ENCODE measurements at places on chromosomes 1 and 21. TPM values are rescaled to one million over a fixed set of nuclear protein-coding genes. Genes with fewer than 3 reads are reported as not detected.

The SIM2 gene
- 0.47 TPM for total RNA-seq

DNA sequence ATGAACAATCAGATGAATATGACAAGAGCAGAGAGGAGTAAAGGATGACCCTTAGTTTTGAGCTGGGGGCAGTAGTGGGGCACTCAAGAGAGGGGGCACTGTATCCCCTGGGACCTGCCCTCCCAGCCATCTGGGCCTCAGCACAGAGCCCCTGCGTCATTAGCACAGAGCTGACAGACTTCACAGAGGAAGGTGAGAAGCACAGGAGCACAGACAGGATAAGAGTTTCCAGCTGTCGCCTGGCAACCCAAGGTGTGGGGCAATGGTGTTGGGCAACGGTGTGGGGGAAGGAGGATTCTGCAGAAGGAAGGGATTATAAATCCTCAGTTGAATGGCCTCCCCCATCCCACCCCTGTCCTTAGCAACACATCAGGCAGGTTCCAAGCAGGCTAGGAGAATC, 30.2 kb downstream of the RAB3B start:
- H3K27ac ChIP-seq, result no peak overlapping the region
- H3K4me3 ChIP-seq, result no peak overlapping the region
- H3K4me1 ChIP-seq, result peaks cover 4% of the 10 kb centered on the region
- H3K36me3 ChIP-seq, result no peaks in the 10 kb centered on the region

GRCh38 chr1:118049981-118050380, 120.4 kb downstream of the WDR3 start:
- H3K27ac ChIP-seq, result no peak overlapping the region
- DNase-seq, result no peak
- no peak overlapping the region for H3K4me3 ChIP-seq
- no peaks in the 10 kb centered on the region for H3K27me3 ChIP-seq
- H3K4me1 ChIP-seq, result no peaks in the 10 kb centered on the region
- H3K36me3 ChIP-seq, result no peaks in the 10 kb centered on the region

The DAB1 gene
- not detected for total RNA-seq

DNA sequence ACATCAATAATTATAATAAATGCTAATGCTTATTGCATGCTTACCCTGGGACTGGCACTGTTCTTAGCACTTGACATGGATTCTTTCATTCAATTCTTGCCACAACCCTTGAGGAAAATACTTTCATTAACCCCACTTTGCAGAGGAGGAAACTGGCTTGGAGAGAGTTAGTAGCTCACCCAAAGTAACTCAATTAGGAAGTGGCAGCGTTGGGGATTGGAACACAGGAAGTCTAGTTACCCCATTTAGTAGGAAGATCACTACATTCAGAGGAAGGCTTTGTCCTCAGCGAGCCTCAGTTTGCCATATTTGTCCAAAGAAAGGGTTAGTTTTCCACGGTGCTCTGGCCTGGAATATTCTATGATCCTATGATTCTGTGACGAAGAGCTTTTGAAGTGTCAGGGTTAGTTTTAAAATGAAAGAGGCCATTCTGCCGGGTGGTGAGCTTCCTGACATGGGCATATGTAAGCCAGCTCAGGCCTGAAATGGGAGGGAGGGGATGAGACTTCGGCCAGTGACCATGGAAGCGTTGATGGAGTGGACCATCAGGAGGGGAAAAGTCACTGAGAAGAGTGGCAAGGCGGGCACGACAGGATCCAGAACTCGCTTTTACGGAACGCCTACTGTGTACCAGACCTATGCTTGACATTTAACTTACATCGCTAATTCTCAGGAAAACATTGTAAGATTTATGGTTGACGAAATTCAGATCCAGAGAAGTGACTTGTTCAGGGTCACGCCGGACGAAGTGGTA, 28.2 kb upstream of the EPB41 start:
- no peaks in the 10 kb centered on the region for H3K36me3 ChIP-seq
- H3K27ac ChIP-seq, result peak overlapping the region; percentile 93
- H3K27me3 ChIP-seq, result no peaks in the 10 kb centered on the region
- H3K4me1 ChIP-seq, result peaks cover 56% of the 10 kb centered on the region
- no peak for DNase-seq

DNA sequence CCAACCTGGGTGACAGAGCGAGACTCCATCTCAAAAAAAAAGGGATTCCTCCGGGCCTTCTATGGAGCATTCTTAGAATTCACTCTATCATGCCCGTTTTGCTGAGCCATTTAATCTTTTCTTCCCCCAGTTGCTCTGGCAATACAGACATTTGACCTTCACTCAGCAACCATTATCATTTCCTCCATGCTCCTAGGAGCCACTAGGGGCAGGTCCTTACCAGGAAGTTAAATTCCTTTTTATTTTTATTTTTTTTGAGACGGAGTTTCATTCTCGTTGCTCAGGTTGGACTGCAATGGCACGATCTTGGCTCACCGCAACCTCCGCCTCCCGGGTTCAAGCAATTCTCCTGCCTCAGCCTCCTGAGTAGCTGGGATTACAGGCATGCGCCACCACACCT, 9.7 kb upstream of the CGN start:
- H3K4me3 ChIP-seq, result no peak overlapping the region
- no peak for DNase-seq
- H3K27me3 ChIP-seq, result peaks cover 24% of the 10 kb centered on the region
- H3K27ac ChIP-seq, result no peak overlapping the region
- H3K4me1 ChIP-seq, result no peaks in the 10 kb centered on the region
- no peaks in the 10 kb centered on the region for H3K36me3 ChIP-seq

- H3K4me3 ChIP-seq, result no peak overlapping the region
- H3K27me3 ChIP-seq, result no peaks in the 10 kb centered on the region
- DNase-seq, result no peak
- peaks cover 10% of the 10 kb centered on the region for H3K36me3 ChIP-seq
- H3K4me1 ChIP-seq, result peaks cover 55% of the 10 kb centered on the region
These were observed 337.4 kb downstream of the SRGAP2C start for GRCh38 chr1:121522061-121522759.

GRCh38 chr1:163250382-163250974, 47.8 kb upstream of the RGS5 start:
- no peaks in the 10 kb centered on the region for H3K27me3 ChIP-seq
- H3K4me1 ChIP-seq, result no peaks in the 10 kb centered on the region
- H3K4me3 ChIP-seq, result no peak overlapping the region
- DNase-seq, result no peak

DNA sequence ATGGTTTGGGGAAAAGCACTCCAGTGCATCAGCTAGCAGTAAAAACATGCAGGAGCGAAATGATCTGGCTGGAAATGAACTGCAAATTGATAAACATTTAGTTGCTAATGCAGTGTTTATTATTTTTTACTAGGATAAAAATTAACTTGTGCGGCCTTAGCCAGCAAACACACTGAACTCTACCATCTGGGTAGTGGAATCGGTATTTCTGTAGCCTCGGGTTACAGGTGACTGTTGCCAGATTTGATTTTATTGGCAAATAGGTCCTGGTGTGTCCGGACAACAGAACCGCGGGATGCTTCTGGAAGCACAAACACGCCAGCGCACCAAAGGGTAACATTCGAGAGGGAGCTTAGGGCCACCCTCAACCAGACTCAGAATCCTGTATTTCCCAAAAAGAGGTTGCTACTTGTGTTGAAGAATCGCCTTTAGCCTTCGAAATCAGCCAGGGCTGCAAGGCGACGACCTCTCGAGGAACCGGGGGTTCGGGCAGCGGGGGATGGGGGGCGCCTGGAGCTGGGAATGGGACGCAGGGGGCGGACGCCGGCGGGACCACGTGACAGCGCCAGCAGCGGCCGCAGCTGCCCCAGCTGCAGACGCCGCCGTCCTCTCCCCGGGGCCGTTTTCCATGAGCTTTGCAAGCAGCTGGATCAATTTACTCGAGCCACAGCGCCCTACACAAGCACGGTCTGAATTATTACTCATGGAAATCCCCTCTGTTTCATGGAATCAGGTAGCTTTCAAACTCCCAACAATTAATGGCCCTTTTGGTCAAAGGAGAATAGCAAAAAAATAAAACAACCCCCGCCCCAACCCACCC, 158.8 kb downstream of the TOMM20 start:
- no peak overlapping the region for H3K4me3 ChIP-seq
- no peak for DNase-seq
- peak overlapping the region; percentile 84 for H3K27ac ChIP-seq
- H3K4me1 ChIP-seq, result peaks cover 72% of the 10 kb centered on the region
- no peaks in the 10 kb centered on the region for H3K27me3 ChIP-seq

- peaks cover 22% of the 10 kb centered on the region for H3K27me3 ChIP-seq
- no peaks in the 10 kb centered on the region for H3K36me3 ChIP-seq
- no peak overlapping the region for H3K4me3 ChIP-seq
- DNase-seq, result no peak
These were observed 4.8 kb upstream of the HES5 start for GRCh38 chr1:2534687-2535441.

DNA sequence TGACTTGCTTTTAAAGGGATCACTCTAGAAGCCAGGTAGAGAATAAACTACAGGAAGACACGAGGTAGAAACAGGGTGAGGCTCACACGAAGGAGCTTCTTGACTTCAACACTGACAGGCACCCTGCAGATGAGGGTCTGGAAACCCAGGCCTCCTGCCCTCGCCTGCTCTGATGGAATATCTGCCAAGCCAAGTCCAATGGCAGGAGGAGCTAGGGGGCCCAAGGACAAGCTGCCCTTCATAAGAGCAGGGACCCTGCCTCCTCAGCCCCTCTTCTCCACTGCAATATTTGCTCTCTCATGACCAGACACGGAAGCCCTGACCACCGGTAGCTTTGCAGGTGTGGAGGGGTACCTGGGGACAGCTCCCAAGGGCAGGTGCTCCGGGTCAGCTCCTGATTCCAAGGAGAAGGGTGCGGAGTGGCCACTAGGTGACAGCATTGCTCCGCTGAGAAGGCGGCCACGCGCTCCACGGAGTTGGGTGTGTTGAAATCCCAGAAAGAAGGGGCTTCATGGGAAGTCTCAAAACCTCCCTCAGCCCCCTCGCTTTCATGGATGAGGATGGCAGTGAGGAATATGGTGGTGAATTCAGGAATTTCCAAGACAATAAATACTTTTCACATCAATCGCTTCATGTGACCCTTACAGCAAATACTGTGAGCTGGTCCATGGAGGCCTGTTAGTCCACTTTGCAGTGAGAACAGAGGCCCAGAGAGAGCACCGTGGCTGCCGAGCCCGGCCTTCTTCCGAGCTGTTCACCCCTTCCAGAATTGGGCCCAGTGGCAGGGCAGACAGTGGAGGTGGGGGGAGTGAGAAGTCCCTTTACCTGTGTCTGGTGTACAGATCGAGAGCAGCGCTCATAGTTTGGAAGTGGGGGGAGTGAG, 33.2 kb upstream of the PAX7 start:
- no peaks in the 10 kb centered on the region for H3K4me1 ChIP-seq
- H3K4me3 ChIP-seq, result no peak overlapping the region
- H3K36me3 ChIP-seq, result no peaks in the 10 kb centered on the region
- peak; percentile 17 for DNase-seq
- H3K27ac ChIP-seq, result no peak overlapping the region
- H3K27me3 ChIP-seq, result peaks cover 10% of the 10 kb centered on the region

- no peak overlapping the region for H3K4me3 ChIP-seq
- no peaks in the 10 kb centered on the region for H3K36me3 ChIP-seq
- peak overlapping the region; percentile 70 for H3K27ac ChIP-seq
- H3K27me3 ChIP-seq, result peaks cover 13% of the 10 kb centered on the region
- H3K4me1 ChIP-seq, result peaks cover 40% of the 10 kb centered on the region
These were observed 9.7 kb upstream of the UMODL1 start for GRCh38 chr21:42061195-42061985.

The RAB42 gene
- 0.27 TPM for total RNA-seq

DNA sequence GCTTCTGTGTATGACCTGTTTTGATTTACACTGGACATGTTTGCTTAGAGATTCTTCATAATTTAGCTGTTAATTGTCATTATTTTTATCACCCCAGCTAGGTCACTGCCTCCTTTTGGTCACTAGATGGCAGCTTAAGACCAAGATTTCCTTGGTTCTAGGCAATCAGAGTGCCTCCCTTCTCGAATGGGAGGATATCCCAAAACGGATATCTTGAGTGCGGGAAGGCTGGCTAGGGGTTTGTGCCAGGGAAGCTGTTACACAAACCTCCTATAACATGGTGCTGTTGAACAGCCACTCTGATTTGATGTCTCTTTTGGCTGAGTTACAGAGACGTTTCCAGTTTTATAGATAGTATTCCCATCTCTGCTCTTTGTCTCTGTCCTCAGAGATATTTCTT, 283.5 kb downstream of the S1PR1 start:
- H3K36me3 ChIP-seq, result no peaks in the 10 kb centered on the region
- H3K27ac ChIP-seq, result no peak overlapping the region
- H3K4me3 ChIP-seq, result no peak overlapping the region
- no peaks in the 10 kb centered on the region for H3K4me1 ChIP-seq
- DNase-seq, result no peak
- peaks cover 13% of the 10 kb centered on the region for H3K27me3 ChIP-seq

DNA sequence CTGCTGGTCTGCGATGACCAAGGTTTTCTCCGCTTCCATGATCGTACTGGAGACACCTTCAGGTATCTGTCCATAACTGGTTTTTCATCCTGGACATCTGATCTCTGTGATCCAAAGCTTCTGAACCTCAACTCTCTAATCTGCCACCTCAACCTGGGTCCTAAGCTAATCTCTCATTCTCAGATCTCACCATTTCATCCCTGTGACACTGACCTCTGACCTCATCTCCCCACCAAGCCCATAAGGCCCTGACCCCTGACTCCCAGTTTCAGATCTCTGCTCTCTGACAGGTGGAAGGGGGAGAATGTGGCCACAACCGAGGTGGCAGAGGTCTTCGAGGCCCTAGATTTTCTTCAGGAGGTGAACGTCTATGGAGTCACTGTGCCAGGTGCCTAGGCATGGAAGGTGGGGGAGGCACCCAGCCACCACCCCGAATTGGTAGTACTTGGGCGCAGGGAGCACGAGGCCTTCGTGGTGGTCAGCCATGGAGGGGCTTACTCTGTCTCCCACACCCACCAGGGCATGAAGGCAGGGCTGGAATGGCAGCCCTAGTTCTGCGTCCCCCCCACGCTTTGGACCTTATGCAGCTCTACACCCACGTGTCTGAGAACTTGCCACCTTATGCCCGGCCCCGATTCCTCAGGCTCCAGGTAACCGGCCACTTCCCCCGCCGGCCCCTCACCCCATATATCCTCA, 3.8 kb downstream of the SLC27A3 start:
- no peak overlapping the region for H3K4me3 ChIP-seq
- no peaks in the 10 kb centered on the region for H3K27me3 ChIP-seq
- peaks cover 18% of the 10 kb centered on the region for H3K4me1 ChIP-seq
- H3K27ac ChIP-seq, result peak overlapping the region; percentile 35
- DNase-seq, result no peak
- H3K36me3 ChIP-seq, result peaks cover 7% of the 10 kb centered on the region

DNA sequence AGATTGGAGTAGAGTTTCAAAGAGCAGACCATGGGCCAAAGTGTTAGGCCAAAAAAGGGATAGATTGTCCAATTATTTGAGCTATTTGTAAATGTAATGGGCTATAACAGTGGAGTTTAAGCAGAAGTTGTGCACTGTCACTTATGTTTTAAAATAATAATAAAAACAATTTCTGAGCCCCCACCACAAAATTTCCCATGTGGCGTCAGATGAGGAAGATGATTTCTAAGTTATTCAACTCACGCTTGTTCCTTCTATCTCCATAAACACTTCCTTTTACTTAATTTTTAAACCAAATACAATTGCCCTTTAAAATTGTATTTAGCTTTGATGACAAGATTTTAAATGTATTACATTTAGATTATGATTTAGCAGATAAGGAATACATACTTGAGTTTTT, 330.0 kb downstream of the PTPRC start:
- no peaks in the 10 kb centered on the region for H3K27me3 ChIP-seq
- peaks cover 25% of the 10 kb centered on the region for H3K36me3 ChIP-seq
- H3K4me1 ChIP-seq, result peaks cover 54% of the 10 kb centered on the region
- no peak overlapping the region for H3K27ac ChIP-seq
- no peak overlapping the region for H3K4me3 ChIP-seq

- peaks cover 3% of the 10 kb centered on the region for H3K27me3 ChIP-seq
- no peak overlapping the region for H3K4me3 ChIP-seq
- DNase-seq, result no peak
- H3K4me1 ChIP-seq, result peaks cover 36% of the 10 kb centered on the region
- peaks cover 12% of the 10 kb centered on the region for H3K36me3 ChIP-seq
These were observed 151.3 kb downstream of the RUNX1 start for GRCh38 chr21:34897828-34898227.

Data from activated T-helper 1 cell treated with anti-CD3 and anti-CD28 coated beads, Interleukin-12 subunit alpha, Interleukin-12 subunit beta, Interleukin-2, Interleukin-4 antibody, amounts not matched to agents 30 ng/mL and 10 ng/mL and 1 ng/mL, durations not matched to agents 14 hours and 24 hours and 36 hours (primary cell).